ENCODE measurements at places on chromosomes 12 and 14.

- H3K4me1 ChIP-seq = no peaks in the 10 kb centered on the region
- no peaks in the 10 kb centered on the region for H3K36me3 ChIP-seq
- no peak overlapping the region for H3K4me3 ChIP-seq
Measured at GRCh38 chr12:81084811-81085350, 7.0 kb downstream of the ACSS3 start.

GRCh38 chr12:55548756-55549155 lies 646 bp upstream of the OR6C4 start:
- H3K4me3 ChIP-seq = no peak overlapping the region
- H3K36me3 ChIP-seq = no peaks in the 10 kb centered on the region
- H3K27ac ChIP-seq = no peak overlapping the region
- no peaks in the 10 kb centered on the region for H3K27me3 ChIP-seq

- H3K36me3 ChIP-seq = no peaks in the 10 kb centered on the region
- no peak for DNase-seq
- no peak overlapping the region for H3K4me3 ChIP-seq
- peak overlapping the region; percentile 17 for H3K27ac ChIP-seq
Measured at GRCh38 chr12:124364543-124364942, 69.7 kb downstream of the RFLNA start.

- no peak overlapping the region for H3K27ac ChIP-seq
- no peak for DNase-seq
- H3K36me3 ChIP-seq = no peaks in the 10 kb centered on the region
- H3K4me3 ChIP-seq = no peak overlapping the region
Measured at GRCh38 chr12:30985814-30986452, 59.4 kb downstream of the TSPAN11 start.

GRCh38 chr12:4743046-4743445 lies 22.8 kb downstream of the GALNT8 start:
- no peak overlapping the region for H3K27ac ChIP-seq
- no peaks in the 10 kb centered on the region for H3K4me1 ChIP-seq
- no peak for DNase-seq
- H3K36me3 ChIP-seq = no peaks in the 10 kb centered on the region
- H3K4me3 ChIP-seq = no peak overlapping the region
- no peaks in the 10 kb centered on the region for H3K27me3 ChIP-seq

GRCh38 chr12:94793191-94793595 lies 142.8 kb upstream of the TMCC3 start:
- H3K27ac ChIP-seq = no peak overlapping the region
- no peak for DNase-seq
- H3K36me3 ChIP-seq = no peaks in the 10 kb centered on the region
- H3K4me3 ChIP-seq = no peak overlapping the region

DNA sequence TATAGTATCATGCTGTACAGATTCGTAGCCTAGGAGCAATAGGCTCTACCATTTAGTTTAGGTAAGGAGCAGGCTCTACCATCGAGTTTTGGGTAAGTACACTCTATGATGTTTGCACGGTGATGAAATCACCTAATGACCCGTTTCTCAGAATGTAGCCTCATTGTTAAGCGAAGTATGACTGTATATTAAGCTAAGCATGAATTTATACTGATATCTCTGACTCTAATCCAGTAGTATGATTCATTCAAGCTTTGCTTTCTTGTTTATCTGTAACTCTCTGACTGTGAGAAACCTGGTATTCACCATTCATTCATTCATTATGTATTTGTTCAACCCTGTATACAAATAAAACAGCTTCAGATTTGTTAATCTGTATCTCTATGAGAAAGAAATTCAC lies 283.9 kb upstream of the PRICKLE1 start:
- no peaks in the 10 kb centered on the region for H3K4me1 ChIP-seq
- no peak overlapping the region for H3K4me3 ChIP-seq
- DNase-seq = no peak
- no peaks in the 10 kb centered on the region for H3K36me3 ChIP-seq

DNA sequence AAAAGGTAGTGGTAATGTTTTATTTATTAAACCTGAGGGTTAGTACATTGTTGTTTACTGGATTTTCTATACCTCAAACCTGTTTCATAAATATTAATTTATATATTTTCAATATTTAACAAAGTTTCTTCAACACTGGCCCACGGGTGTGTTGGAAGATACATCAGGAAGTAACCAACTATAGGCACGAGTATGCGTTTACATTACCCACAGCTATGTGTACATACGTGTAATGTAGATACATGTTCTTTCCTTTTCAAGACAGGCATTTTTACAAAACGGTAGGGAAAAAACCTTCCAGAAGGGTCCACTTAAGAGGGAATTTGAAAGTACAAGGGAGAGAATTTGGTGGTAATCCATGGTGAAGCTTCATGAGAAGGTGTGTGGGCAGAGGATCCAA lies 17.8 kb upstream of the KCNA1 start:
- H3K4me1 ChIP-seq = no peaks in the 10 kb centered on the region
- no peak overlapping the region for H3K27ac ChIP-seq
- H3K27me3 ChIP-seq = peaks cover 14% of the 10 kb centered on the region
- DNase-seq = no peak
- no peak overlapping the region for H3K4me3 ChIP-seq

- H3K27me3 ChIP-seq = no peaks in the 10 kb centered on the region
- peak overlapping the region; percentile 77 for H3K27ac ChIP-seq
- H3K36me3 ChIP-seq = no peaks in the 10 kb centered on the region
- H3K4me3 ChIP-seq = no peak overlapping the region
- H3K4me1 ChIP-seq = no peaks in the 10 kb centered on the region
Measured at GRCh38 chr12:88805286-88805685, 225.0 kb upstream of the KITLG start.

DNA sequence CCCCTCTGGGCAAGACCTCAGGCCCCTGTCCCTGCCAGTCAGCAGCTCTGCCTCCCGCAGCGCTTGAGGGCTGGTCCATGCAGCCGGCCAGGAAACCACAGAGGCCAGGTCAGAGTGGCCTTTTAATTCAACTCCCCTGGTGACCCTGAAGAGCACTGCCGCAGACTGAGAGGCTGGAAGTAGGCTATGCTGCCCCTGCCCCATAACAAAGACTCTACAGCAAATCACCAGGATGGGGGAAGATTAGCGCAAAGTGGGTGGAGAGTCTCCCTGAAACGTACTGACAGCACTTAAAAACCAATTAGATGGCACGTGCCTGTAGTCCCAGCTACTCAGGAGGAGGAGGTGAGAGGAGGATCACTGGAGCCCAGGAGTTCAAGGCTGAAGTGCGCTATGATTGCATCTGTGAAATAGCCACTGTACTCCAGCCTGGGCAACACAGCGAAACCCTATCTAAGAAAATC lies 70.5 kb downstream of the ITPK1 start:
- peaks cover 4% of the 10 kb centered on the region for H3K4me1 ChIP-seq
- H3K4me3 ChIP-seq = no peak overlapping the region
- no peak overlapping the region for H3K27ac ChIP-seq
- H3K27me3 ChIP-seq = no peaks in the 10 kb centered on the region

DNA sequence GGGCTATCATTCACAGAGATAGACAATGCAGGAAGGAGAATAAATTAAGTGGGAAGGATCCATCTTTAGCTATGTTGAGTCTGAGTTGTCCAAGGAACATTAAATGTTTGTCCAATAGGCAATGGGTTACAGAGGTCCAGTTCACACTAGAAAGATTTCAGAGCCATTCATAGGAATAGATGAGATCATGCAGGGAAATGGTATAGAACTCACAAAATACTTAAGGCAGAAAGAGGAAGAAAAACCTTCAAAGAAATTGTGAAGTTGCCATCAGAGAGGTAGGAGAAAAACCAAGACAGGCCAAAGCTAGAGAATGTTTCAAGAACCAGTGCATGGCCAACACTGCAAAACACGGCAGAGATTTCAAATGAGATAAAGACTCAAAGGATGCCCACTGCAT lies 94.1 kb downstream of the PHLDA1 start:
- no peaks in the 10 kb centered on the region for H3K27me3 ChIP-seq
- H3K27ac ChIP-seq = no peak overlapping the region
- no peaks in the 10 kb centered on the region for H3K36me3 ChIP-seq
- no peak for DNase-seq
- H3K4me3 ChIP-seq = no peak overlapping the region
- no peaks in the 10 kb centered on the region for H3K4me1 ChIP-seq

GRCh38 chr14:103058164-103059055 lies 1.1 kb upstream of the CDC42BPB start:
- peak overlapping the region; percentile 96 for H3K4me3 ChIP-seq
- H3K27me3 ChIP-seq = no peaks in the 10 kb centered on the region
- H3K36me3 ChIP-seq = no peaks in the 10 kb centered on the region

DNA sequence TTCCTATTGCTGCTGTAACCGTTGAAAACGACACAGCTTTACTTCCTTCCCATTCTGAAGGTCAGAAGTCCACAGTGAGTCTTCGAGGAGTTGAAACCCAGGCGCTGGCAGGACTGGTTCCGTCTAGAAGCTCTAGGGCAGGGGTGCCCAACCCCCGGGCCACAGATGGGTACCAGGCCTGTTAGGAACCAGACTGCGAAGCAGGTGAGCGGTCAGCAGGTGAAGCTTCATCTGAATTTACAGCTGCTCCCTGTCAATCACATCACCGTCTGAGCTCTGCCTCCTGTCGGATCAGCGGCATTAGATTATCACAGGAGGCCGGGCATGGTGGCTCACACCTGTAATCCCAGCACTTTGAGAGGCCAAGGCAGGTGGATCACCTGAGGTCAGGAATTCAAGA lies 12.6 kb upstream of the SFSWAP start:
- H3K27ac ChIP-seq = no peak overlapping the region
- no peak overlapping the region for H3K4me3 ChIP-seq
- no peaks in the 10 kb centered on the region for H3K27me3 ChIP-seq

DNA sequence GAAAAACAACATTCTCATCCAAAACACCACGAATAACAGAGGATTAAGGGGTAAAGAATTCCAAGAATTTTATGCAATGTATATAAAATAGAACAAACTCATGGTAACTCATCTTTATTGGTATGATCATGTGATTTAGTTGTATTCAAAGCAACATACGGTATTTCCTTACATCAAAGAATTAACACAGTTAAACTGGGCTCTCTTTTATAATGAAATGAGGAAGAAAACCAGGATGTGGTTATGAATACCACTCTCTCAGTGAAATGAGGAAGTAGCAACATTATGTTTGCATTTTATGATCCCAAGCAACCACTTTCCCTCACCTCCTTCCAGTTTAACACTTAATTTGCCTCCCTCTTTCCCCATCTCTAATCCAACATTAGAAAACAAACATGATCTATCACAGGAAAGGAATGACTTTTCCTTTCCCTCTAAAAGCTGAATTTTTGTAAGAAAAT lies 22.9 kb downstream of the SPTLC2 start:
- H3K4me1 ChIP-seq = peaks cover 9% of the 10 kb centered on the region
- peak overlapping the region; percentile 71 for H3K27ac ChIP-seq
- no peaks in the 10 kb centered on the region for H3K27me3 ChIP-seq
- H3K4me3 ChIP-seq = no peak overlapping the region
- no peak for DNase-seq

GRCh38 chr12:27705263-27705662 lies 5.4 kb upstream of the MRPS35 start:
- no peaks in the 10 kb centered on the region for H3K27me3 ChIP-seq
- H3K4me3 ChIP-seq = no peak overlapping the region
- no peaks in the 10 kb centered on the region for H3K4me1 ChIP-seq
- no peak for DNase-seq

Data from breast epithelium (tissue), 4 donors.